CD4-positive, alpha-beta T cell treated with Interleukin-6 at 100 ng/mL for 8 hours (primary cell): ENCODE measurements at places on chromosomes 1 and 21.
A peak's percentile ranks its signal among the peaks of the same experiment; 100 is the strongest.

DNA sequence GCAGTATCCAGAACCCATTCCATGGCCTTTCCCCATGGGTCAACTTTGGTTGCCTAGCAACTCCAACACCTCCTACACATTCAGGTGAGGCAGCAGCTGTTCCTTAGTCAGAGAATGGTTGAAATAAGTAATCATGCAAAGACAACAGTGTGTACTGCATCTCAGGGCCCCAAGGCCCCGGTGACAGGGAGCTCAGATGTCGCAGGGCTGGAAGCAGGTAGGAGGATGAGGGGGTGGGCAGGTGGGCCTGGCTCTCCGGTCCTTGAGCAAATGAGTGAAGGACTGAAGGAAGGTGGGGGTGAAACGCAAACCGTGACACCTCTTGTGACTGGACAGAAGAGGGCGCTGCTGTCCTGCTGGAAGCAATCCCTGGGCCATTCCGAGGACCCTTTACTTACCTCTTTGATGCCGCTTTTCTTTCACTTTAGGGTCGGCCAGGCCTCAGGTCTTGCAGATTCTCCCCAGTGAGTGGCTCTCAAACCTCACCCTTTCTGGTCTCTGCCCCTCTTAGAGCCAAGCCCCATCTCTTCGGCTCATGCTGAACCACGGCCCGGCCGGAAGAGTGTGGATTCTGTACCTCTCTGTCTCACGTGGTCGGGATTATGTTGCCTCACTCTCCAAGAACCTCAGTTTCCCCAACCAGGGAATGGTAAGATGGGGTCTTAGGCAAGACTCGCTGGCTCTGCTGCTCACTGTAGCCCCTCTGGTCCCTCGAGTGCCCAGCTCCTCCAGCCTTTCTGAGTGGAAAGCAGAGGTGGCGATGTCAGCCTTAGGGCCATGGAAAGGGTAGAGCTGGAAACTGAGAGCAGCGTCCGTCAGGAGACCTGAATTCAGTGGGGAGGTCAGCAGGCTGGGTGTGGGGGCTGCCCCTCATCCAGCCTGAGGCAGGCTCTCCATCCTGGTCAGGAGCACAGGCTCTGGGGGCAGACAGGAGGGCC, 5.6 kb upstream of the KCNA10 start:
- peak; percentile 31 for DNase-seq

DNA sequence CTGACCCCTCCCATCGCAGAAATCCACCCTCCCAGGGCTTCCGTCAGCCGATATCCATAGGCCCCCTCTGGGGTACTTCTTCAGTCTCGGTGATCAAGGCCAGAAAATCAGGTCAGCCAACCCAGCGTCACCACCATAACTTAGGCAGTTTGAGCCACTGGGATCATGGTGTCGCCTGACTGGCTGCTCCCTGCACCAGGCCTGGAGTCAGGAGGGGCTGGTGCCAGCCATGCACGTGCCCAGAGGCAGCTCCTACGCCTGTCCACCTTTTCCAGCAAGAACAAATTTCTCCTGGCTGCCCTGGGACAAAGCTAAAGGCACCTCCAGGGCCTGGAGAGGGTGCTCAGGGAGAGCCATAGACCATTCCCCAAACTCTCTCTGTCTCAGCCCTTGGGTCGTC, 4.8 kb upstream of the CTRC start:
- DNase-seq: no peak

DNA sequence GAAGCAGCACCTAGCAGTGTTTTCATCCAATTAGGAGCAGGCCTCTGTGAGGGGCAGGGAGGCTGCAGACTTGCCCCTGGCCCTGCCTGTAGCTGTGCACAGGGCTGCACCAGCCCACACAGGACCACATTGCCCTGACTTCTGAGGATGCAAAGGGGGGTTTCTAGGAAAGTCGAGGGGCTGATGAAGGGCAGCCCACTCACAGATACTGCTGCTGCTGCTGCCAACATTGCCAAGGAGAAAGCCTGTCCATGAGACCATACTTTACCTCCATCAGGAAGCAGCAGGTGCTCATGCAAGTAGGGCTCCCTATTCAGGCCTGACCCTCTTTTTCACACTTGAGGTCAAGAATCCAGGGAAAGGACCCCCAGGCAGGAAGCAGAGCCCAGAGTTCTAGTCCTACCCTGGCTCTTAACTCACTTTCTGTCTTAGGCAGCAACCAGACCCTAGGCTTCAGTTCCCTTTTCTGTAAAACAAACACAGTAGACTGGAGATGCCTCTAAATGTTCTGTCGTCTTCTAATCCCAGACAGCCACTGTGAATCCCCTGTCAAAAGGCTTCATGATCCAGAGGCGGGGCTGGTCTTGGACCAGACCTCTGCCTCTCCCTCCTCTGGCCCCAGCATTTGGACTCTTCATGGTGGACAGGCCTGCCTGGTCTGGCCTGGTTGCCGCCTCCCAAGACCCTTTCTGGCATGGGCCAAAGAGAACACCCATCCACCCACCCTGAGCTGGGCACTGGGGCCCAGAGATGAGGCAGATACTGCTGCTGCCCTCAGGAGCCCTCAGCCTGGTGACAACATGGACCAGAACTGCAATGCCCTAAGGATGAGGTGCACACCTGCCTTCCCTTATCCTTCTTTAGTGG, 120.2 kb downstream of the GLIS1 start:
- no peak for DNase-seq

GRCh38 chr1:70475023-70475422, 64.0 kb downstream of the CTH start:
- DNase-seq: no peak

- DNase-seq: peak; percentile 2
These were observed 93.5 kb downstream of the TTLL7 start for GRCh38 chr1:83905315-83905907.

GRCh38 chr1:43925846-43926245, 7.8 kb upstream of the ARTN start:
- DNase-seq: no peak

DNA sequence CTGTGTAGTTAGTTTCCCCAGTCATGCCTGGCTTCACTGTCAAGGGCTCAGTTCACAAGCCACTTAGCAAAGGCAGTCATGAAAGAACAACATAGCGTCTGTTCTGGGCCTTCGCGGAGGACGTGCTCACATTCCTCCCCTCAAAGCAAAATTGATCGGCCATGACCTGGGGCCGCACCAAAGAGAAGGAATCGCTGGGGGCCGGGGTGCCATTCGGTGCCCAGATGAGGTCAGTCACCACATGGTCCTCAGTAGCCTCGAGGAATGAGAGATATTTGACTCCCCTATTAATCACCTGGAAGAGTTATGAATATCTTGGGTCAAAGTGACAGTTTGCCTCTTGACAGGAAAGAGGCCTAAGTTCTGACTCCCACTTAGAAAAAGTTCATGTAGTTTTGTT, 251.1 kb upstream of the JUN start:
- DNase-seq: no peak

DNA sequence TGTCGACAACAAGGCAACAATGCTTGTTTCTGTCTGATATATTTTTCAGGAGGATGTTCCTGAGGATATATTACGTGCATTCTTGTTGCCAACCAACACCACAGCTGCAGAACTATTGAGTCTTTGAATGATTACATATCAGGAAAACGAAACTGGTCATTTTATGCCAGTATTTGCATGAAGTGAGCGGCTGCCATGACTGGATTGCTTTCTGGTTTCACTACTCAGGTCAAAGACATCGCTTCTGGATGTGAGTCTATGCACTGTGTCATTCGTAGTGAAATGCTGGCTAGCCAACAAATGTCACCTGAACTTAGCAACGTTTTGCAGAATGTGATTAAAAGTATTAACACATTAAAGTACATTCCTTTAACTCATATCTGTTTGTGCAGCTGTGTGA, 35.8 kb upstream of the OLFM3 start:
- no peak for DNase-seq

DNA sequence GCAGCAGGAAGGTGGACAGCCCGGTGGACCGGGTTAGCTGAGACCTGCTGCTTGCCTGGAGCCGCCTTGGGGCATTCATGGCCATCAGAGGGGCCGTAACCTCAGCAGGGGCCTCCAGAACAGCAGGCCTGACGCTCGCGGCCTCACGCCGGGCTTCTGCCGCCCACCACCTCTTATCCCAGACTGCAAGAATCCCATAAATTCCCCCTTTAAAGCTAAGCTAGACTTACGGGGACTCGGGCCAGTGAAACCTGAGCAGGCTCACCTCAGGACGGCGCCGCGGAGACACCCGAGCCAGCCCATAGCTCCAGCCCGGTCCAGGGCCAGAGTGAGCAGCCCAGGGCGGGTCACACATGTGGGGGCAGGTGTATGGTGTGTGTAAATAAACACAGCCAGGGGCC, 132.3 kb downstream of the GLIS1 start:
- DNase-seq: no peak

GRCh38 chr1:205925736-205926135, 17.5 kb downstream of the SLC26A9 start:
- DNase-seq: no peak

DNA sequence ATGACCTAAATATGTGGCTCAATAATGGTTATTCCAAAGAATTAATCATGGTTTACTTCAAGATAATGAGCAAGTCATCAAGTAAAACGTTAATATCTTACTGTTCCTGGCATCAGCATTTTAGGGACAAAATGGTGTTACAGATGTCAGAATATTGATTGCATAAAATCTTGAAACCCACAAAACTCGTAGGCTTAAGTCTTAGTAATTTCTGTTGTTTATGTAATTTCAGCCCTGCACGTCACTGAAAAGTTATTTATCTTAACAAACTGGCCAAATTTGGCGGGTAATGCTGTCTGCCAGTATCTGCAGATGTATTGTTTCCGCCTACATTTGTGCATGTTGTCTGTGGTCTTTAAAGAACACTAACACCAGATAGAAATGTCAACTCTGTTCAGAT, 25.8 kb downstream of the CDC7 start:
- DNase-seq: no peak

DNA sequence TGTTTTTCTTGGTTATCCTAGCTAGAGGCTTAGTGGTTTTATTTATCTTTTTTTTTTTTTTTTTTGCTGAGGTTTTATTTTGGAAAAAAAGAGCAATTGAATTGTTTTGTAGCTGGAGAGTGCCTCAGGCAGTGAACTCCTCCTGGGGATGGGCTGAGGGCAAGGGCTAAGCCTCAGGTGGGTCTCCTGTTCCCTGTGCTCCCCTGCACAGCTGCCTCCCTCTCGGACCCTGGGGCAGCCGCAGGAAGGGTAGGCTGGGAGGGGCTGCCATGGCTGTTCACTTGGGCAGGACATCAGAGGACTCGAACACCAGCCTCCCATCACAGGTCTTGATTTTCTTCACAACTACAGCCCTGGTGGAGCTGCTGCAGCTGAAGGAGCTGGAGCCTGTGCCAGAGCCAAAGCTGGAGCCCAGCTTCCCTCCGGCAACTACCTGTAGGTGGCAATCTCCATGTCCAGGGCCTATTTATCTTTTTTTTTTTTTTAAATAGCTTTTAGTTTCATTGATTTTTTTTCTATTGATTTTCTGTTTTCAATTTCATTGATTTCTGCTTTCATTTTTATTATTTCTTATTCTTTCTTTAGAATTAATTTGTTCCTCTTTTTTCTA, 28.9 kb downstream of the LEPR start:
- DNase-seq: no peak

DNA sequence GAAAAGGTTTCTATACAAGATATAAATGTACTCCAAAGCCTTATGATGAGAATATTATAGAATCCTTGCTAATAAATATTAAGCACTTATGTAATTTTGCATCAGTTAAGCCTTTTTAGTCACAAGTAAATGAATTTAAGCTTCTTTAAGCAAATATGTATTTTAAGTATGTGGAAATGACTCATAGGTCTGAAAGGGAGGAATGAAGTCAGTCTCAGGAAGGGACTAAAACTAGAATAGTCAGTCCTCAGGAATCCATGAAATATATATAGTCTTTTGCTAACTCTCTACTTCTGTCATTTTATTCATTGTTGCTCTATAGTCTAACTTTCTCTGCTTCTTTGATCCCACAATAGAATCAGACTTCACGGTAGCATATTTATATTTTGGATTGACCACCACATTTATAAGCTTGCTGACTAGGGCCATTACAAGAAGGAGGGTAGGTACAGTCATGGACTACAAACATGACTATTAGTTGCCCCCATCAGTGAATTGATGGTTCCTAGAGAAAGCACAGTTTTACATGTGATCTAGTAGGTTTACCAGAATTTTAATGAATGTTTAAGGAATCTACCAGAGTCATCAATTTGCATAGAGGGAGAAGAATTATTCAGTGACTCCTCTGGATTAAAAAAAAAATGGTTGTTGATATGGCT, 20.2 kb upstream of the RABGGTB start:
- DNase-seq: no peak

DNA sequence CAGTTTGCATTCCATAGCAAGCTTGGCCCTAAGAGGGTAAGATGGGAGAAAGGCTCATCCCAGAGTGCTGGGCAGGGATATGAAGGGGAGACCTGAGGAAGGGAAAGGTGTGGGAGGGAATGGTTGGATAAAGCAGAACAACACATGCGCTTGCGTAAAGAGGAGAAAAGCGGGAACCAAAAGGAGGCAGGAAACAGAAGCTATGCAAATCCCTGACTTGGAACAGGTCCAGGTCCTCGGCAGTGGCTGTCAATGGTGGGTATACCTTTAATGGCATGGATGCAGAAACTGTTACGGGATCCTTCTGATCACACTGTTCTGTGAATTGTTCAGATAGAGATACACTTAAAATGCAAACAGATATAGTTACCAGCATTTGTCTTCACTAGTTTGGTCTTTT, 455.6 kb downstream of the SIPA1L2 start:
- DNase-seq: no peak

DNA sequence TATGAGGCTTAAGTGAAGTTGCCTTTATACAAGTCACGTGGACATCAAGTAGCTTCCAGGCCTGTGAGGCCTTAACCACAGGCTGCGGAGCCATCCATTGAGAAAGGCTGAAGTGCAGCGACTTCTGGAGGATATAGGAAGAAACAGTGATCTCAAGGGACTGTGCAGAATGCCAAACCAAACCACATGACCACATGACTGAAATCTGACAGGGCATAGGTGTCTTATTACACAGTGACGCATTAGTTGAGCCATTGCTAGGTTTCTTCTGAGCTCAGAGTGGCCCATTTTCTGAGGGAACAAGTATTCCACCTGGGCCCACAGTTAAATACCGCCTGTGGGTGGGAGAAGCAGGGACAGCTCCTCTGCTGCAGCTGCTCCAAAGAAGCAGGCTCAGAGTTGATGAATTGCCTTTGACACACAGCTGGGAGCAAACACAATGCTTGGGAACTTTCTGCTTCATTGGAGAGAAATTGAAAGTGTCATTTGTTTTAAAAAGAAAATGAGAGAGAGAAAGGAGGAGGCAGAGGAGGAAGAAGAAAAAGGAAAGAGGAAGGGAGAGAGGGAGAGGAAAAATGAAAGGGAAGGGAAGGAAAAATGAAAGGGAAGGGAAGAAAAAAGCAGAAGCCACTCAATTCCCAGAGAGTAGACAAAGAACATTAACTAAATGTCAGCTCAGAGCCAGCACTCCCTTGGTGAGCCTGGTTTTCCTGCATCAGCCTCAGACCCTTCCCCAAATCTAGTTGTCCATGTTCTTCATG, 94.4 kb downstream of the COLGALT2 start:
- no peak for DNase-seq

- no peak for DNase-seq
These were observed 34.4 kb downstream of the NTPCR start for GRCh38 chr1:232984577-232985425.
